ENCODE measurements at places on chromosomes 3 and 15.

- DNase-seq = no peak
These were observed 300.4 kb downstream of the SV2B start for GRCh38 chr15:91400481-91400880.

GRCh38 chr15:59642351-59642750 is 15.0 kb downstream of the GTF2A2 start:
- no peak for DNase-seq

DNA sequence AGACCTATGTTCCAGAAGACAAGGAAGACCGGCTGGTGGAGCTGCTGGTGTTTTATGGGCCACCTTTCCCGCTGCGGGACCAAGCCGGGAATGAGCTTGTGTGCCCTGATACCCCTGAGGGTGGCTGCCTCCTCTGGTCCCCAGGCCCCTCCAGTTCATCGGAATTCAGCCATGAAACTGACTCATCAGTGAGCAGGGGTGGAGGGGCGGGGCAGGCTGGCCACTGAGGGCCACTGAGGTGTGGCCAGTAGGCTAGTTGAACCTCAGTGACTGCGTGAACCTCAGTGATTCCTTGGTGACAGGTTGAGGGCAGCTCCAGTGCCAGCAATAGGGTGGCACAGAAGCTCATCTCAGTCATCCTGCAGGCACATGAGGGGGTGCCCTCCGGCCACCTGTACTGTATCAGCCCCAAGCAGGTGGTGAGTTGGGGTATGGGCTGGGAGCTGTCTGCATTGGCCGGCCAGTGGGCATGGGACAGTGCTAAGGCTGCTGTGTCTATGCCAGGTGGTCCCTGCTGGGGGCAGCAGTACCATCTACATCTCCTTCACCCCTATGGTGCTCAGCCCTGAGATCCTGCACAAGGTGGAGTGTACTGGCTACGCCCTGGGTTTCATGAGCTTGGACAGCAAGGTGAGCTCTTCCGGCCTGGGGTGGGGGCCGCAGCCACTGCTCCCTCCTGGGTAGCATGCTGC is 20.3 kb downstream of the ACAA1 start:
- no peak for DNase-seq

DNA sequence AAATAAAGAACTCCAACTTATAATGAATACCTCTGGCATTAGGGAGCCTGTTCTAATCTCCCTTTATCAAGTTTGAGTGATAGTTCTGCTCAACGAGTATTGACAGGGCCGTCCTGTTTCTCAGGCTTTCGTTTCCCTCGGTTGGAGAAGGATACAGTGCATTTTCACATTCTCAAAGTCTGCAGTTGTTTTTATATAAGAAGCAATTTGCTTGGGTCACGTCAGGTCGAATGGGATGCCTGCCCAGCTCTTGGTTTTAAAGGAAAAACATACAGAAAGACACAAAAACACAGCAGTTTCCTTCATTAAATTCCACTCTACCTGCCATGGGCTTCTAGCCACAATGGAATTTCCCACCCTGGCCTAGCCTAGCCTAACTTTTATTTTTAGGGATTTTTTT is 366.3 kb downstream of the TIGIT start:
- peak; percentile 39 for DNase-seq

GRCh38 chr3:63937661-63938651 is 25.8 kb upstream of the SCAANT1 start:
- DNase-seq = no peak

DNA sequence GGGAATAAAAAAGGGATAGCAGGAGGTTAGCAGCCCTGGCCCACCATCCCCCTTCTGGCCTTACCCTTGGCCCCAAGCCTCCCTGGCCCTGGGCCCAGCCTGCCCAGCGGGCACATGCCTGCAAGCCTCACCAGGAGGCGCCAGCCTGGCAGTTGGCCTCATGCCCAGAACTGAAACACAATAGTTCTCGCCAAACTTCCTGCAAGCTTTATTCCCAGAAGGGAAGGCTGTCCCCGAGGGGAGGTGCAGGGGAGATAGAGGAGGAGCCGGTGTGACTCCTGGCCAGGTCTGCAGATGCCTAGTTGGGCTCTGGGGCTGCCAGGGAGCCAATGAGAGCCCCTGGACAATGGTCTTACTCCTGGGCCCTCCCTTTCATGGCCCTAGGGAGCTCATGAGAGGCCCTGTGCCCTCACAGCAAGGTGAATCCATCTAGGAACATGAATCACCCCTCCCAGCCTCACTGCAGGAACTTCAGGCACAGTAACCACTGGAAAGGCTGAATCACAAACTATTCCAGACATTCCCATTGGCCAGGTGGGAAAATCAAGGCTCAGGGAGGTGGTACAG is 4.0 kb downstream of the CCDC33 start:
- peak; percentile 83 for DNase-seq

DNA sequence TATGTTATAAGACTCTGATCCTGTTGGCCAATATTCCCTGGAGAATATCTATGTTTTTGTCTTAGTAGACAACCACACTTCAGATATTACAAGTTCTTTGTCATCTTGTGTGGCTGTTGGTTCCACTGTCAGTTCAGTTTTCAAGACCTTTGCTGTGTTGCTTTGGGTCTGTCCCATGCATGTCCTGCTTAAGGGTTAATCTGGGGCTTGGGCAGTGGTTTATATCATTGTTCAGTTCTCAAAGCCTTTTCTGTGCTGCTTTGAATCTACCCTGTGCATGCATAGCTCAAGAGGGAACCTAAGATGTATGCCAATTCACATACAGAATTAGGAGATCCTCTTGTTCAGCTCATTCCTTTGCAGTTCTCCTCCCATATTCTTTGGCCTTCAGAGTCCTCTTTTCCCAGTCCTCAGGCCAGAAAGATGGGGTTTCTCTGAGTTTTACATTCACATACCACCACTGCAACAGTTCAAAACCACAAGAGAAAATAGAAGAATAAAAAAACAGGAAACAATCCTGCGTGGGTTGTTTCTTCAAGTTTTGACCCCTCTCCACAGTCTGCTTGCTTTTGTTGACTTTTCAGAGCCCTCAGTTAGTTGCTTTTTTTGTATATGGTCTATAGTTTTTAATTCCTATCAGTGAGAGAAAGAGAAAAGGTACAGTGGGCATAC is 21.6 kb downstream of the BUB1B start:
- no peak for DNase-seq

GRCh38 chr3:195307711-195308110 is 36.8 kb upstream of the XXYLT1 start:
- no peak for DNase-seq

- no peak for DNase-seq
These were observed 200.2 kb downstream of the RPLP1 start for GRCh38 chr15:69652751-69653305.

DNA sequence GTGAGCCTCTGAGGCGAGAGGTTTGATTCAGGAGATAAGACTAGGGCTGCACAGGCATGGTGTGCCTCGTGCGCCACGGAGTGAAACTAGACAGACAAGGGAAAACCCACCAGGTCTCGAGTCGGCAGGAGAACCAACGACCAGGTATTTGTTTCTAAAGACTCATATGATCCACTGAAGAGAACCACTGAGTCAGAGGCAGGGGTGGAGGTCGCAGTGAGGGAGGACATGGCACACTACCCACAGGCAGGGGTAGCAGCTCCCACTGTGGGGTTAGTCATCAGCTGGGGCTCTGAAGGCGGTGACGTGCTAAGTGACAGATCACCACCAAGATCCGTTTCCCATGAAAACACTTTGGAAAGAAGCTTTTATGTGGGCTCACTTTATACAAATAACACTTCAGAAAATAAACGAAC is 45.7 kb downstream of the CHSY1 start:
- peak; percentile 66 for DNase-seq

DNA sequence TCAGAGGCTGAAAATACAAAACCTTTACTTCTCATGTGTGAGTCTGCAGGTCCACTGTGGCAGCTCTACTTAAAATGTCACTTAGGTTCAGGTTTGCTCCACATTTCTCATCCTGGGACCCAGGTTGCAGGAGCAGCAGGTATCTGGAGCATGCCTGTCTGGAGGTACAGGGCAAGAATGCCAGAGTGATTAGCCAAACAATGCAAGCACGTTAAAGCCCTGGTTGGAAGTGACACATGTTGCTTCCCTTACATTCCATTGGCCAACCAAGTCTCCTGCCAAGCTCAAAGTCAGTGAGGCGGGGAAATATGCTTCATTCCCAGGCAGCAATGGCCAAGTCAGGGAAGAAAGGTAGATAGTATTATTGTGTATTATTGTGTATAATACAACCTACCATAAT is 76.8 kb upstream of the ARL6 start:
- no peak for DNase-seq

DNA sequence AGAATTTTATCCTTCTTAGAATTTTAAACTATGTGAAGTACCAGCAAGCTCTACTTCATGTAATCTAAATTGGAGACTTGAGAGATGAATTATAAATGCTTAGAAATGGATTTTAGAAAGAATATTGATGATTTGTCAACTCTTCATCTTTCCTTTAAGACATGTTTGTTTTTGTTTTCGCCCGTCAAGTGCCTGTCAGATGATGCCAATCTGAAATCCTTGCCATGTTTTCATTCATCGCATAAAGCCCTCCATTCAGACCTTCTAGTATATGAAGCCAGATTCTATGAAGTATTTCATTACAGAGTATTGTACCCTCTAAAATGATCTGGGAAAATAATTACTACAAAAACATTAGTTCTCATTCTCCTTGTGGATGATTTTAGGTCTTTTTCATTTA is 223.2 kb upstream of the SOX2 start:
- no peak for DNase-seq

GRCh38 chr3:44104668-44105321 is 136.9 kb upstream of the TOPAZ1 start:
- peak; percentile 60 for DNase-seq

GRCh38 chr3:124895756-124896155 is 8.6 kb upstream of the ITGB5 start:
- no peak for DNase-seq

GRCh38 chr3:183203670-183204069 is 41.1 kb upstream of the LAMP3 start:
- DNase-seq = no peak

DNA sequence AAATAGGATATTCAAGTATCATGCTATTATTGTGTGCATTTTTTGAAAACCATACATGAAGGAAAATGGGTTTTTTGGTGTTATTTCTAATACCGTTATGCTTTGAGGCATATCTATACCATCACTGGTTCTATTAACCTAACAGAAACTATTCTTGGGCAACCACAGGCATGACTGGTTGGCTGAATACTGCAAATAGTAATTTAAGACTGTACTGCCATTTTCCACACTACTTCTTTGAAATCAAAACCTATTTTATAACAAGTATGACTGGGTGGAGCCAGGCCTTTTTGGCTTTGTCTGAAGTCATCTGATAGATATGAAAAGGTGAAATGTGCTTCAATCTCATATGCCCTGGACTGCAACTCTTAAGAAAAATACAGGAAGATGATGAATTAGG is 115.1 kb downstream of the ULK4 start:
- DNase-seq = no peak

GRCh38 chr3:11808231-11808630 is 38.5 kb downstream of the TAMM41 start:
- no peak for DNase-seq

DNA sequence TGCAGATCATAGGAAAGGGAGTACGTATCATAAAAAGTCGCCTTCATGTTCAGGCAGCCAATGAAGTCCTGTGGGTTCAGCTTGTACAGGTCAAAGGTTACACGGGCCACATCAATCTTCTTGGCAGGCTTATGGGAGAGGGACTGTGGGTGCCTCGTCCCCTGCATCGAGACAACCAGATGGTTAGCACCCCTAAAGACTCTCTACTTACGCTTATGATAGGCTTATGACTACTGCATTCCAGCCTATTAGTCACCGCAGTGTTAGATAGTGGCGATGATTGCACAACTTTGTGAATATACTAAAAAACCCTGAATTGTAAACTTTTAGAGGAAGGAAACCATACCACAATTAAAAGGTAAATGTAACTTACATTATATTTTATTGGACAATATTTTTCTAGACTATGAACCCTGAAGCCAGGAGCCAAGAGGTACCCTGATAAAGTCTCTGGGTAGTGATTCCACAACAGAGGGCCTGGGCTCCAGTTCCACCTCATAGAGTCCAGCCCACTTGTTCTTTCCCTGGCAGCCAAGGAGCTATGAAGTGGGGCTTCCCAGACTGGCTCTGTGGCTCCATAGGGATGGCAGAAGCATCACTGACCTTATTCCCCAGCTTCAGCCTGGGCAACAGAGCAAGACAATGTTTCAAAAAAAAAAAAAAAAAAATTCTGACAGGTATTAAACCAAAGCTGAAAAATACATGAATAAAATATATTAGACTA is 2.5 kb upstream of the FANCD2 start:
- DNase-seq = peak; percentile 85

DNA sequence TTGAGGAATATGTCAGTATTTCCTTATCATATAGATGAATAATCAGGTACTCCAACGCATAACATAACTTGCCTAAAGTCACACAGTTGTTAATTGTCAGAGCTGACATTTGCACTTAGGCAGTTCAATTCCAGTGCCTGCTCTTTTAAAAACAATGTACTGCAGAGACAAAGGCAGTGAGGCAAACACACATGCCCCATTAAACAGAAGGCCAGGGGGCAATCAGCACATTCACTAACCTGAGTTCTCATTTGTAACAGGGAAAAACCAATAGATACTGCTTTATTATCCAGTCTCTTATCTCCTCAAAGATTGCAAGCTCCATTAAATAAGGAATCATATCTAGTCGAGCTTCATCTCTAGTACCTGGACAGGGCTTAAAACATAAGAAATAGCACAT is 1017.4 kb downstream of the SQOR start:
- DNase-seq = no peak
